ENCODE measurements at places on chromosomes 13 and 19. TPM values are rescaled to one million over a fixed set of nuclear protein-coding genes. Genes with fewer than 3 reads are reported as not detected.

DNA sequence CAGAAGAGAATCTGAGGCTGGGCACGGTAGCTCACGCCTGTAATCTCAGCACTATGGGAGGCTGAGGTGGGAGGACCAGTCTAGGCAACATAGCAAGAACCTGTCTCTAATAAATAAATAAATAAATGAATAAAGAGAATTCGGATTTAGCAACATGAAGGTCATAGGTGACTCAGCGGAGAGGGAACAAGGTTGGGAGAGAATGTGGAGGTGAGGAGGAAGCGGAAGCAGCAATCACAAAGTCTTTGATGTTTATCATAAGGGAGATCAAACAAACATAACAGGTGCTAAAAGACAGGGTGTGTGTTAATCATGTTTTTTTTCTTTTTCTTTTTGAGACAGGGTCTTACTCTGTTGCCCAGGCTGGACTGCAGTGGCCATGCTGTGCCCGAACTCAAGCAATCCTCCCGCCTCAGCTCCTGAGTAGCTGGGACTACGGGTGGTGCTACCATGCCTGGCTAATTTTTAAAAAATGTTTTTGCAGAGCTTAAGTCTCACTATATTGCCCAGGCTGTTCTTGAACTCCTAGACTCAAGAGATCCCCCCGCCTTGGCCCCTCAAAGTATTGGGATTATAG, 16.3 kb downstream of the PBX4 start:
- H3K27me3 ChIP-seq: no peaks in the 10 kb centered on the region
- no peaks in the 10 kb centered on the region for H3K36me3 ChIP-seq
- H3K27ac ChIP-seq: no peak overlapping the region
- H3K4me1 ChIP-seq: peaks cover 4% of the 10 kb centered on the region

Gene CCDC8
- 4.6 TPM for total RNA-seq

DNA sequence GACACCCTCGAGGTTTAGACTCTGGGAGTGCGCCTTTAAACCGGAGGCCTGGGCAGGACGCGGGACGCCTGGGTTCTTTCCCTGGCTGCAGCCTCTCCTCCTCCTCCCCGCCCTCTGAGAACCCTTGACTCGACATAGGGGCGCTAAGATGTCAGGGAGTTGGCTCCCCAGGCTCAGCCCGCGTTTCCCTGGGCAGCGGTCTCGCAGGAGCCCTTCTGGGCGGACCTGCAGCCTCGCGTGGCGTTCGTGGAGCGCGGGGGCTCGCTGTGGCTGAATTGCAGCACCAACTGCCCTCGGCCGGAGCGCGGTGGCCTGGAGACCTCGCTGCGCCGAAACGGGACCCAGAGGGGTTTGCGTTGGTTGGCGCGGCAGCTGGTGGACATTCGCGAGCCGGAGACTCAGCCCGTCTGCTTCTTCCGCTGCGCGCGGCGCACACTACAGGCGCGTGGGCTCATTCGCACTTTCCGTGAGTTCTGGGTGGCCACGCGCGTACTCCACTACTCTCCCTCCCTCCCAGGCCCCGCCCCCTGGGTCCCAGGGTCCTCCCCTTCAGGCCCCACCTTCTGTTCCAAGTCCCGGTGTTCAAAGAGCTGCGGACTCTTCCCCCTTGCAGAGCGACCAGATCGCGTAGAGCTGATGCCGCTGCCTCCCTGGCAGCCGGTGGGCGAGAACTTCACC, 1.3 kb downstream of the ICAM5 start:
- H3K4me1 ChIP-seq: no peaks in the 10 kb centered on the region
- no peak for DNase-seq
- no peak overlapping the region for H3K27ac ChIP-seq

GRCh38 chr13:112809332-112810315, 119.8 kb downstream of the ATP11A start:
- no peak overlapping the region for H3K27ac ChIP-seq
- H3K4me3 ChIP-seq: no peak overlapping the region
- DNase-seq: no peak
- no peaks in the 10 kb centered on the region for H3K27me3 ChIP-seq
- H3K4me1 ChIP-seq: no peaks in the 10 kb centered on the region

DNA sequence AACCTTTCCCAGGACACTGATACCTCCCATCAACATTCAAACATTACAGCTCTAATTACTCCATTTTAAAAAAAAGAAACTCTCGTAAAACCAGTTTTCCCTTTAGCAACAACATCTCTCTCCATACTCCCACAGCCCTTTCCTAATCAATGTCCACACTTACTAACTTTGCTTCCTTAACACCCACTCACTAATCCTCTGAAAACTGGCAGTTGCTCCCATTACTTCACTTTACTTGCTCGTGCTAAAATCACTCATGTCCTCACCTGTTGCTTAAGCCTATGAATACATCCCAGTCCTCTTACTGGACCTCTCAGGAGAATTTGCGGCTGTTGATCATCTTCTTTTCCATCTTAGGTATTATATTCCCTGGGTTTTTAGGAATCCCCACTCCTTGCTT, 44.8 kb downstream of the RBM26 start:
- no peaks in the 10 kb centered on the region for H3K4me1 ChIP-seq
- no peak overlapping the region for H3K4me3 ChIP-seq
- peaks cover 69% of the 10 kb centered on the region for H3K36me3 ChIP-seq

- H3K27me3 ChIP-seq: no peaks in the 10 kb centered on the region
- no peak for DNase-seq
- H3K4me3 ChIP-seq: no peak overlapping the region
- H3K27ac ChIP-seq: no peak overlapping the region
Observed at GRCh38 chr13:77860507-77860981, 58.1 kb downstream of the EDNRB start.

DNA sequence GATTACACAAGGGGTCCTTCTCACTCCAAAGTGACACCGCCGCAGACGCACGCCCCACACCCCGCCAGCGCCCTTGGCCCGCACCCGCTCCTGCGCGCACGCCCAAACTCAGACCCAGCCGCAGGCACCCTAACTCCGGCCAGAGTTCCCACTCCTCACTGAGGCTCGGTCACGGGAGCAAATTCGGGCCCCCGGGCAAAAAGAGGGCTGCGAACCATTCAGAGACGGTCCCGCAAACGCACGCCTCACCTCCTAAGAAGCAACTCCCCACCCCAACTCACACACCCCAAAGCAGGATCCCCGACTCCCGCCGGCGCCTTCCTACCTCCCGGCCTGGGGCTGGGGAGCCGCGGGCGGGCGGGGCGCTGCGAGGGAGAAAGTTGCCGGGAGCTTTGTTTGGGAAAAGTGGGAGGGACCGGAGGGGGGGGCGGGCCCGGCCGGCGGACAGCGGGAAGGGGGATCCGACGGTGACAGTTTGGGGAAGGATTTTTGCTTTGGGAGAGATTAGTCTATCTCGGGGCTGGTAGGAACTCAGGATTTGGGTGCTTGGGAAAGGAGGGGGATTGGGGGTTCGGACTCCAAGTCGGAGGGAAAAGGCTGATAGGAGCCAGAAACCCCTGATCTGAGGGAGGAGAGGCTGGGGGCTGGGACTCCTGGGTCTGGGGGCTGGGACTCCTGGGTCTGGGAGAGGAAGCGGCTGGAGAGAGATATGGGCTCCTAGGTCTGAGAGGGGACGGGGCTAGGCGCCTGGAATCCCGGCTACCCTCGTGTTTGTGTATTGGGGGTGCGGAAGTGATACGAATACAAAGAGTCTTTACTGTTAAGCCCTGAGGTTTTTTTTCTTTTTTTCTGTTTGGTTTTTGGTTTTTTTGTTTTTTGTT, at the start of gene TEAD2:
TSS of gene TEAD2 (minus strand) at position 369 of the 881 bp plus-strand sequence. CDS start 2,341 bp downstream, outside the sequence.
- no peaks in the 10 kb centered on the region for H3K36me3 ChIP-seq
- DNase-seq: peak; percentile 69
- H3K27ac ChIP-seq: peak within 1 kb of the TSS; percentile 97

DNA sequence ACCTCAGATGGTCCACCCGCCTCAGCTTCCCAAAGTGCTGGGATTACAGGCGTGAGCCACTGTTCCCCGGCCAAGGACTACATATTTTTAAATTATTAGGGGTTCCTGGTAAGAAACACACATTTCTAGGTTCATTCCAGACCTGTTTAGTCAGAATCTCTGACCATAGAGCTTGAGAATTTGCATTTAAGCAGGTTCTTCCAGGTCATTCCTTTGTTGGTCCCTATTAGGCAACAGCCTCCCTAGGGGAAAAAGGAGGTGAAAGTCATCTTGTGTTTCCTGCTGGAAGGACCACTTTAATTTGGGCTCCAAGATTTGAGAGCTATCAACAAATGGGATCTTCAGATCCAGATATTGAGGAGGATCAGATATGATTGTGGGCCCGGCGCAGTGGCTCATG, 16.3 kb downstream of the S1PR2 start:
- no peak overlapping the region for H3K27ac ChIP-seq
- peaks cover 26% of the 10 kb centered on the region for H3K36me3 ChIP-seq
- H3K27me3 ChIP-seq: no peaks in the 10 kb centered on the region
- H3K4me1 ChIP-seq: no peaks in the 10 kb centered on the region
- DNase-seq: no peak

GRCh38 chr13:87168390-87168789, 502.8 kb upstream of the SLITRK5 start:
- no peak for DNase-seq
- H3K27me3 ChIP-seq: no peaks in the 10 kb centered on the region

Gene GAS6
- total RNA-seq: 697 TPM

Gene CEACAM6
- total RNA-seq: not detected

Gene LRP3
- 39.0 TPM for total RNA-seq

DNA sequence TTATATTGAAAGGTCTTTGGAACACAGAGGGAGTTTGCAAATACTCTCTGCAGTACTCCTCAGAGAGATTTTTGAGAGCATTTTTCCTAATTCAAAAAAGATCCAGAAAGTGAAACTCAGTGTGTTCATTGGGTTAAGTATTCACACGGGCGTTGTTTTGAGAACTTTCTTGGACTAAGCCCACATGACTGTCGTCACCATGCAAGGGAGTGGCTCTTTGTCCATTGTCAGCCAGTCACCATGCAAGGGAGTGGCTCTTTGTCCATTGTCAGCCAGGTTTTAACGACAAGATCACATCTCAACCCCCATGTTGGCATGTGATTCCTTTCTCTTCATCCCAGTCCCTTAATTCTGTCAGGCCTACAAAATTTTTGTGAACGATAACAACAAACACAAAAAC, 81.2 kb upstream of the STK24 start:
- H3K27ac ChIP-seq: no peak overlapping the region
- no peaks in the 10 kb centered on the region for H3K36me3 ChIP-seq
- no peak overlapping the region for H3K4me3 ChIP-seq
- no peak for DNase-seq

DNA sequence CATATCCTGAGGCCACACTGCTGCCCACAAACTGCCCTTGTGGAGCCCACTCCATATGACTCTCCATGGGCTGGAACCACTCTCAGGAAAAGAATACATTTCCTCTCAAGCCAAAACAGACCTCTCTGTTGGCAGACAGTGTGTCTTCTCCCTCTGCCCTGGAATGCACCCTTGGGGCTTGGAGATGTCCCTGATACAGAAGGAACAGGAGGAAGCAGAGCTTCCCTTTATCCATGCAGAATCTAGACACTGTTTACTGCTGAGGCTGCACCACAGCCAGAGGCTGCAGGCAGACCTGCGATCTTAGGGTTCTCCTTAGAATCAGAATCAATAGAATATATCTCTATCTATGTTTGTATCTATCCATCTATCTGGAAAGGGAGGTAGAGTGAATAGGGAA, 26.8 kb upstream of the CYP4F8 start:
- peaks cover 14% of the 10 kb centered on the region for H3K27me3 ChIP-seq
- H3K36me3 ChIP-seq: no peaks in the 10 kb centered on the region
- H3K27ac ChIP-seq: no peak overlapping the region
- no peak overlapping the region for H3K4me3 ChIP-seq
- no peak for DNase-seq
- no peaks in the 10 kb centered on the region for H3K4me1 ChIP-seq

GRCh38 chr19:31759359-31759758, 410.1 kb upstream of the TSHZ3 start:
- no peaks in the 10 kb centered on the region for H3K36me3 ChIP-seq
- H3K27ac ChIP-seq: no peak overlapping the region
- H3K27me3 ChIP-seq: no peaks in the 10 kb centered on the region
- no peaks in the 10 kb centered on the region for H3K4me1 ChIP-seq

GRCh38 chr13:82298106-82298505, 1584.2 kb downstream of the SLITRK1 start:
- H3K27ac ChIP-seq: no peak overlapping the region
- H3K36me3 ChIP-seq: no peaks in the 10 kb centered on the region
- no peaks in the 10 kb centered on the region for H3K27me3 ChIP-seq

DNA sequence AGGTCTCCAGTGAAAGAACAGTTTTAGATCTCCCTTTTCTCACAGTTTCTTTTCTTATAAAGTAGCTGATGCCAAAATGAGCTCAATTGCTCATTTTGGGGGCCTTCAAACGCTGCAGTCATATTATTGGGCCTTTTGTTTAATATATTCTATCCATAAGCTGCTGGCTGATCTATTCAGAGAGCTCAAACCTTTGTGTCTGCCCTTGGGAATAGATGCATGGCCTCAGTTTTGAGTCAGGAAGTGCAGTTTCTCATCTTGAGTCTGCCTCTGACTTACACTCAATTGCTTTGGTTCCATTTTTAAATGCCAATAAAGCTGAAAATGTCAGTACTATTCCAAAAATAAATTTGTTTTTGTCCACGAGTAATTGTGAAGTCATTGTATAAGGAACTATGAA, 468.9 kb downstream of the KLF12 start:
- H3K4me3 ChIP-seq: no peak overlapping the region
- peaks cover 6% of the 10 kb centered on the region for H3K4me1 ChIP-seq
- no peak for DNase-seq
- no peak overlapping the region for H3K27ac ChIP-seq
- no peaks in the 10 kb centered on the region for H3K27me3 ChIP-seq

DNA sequence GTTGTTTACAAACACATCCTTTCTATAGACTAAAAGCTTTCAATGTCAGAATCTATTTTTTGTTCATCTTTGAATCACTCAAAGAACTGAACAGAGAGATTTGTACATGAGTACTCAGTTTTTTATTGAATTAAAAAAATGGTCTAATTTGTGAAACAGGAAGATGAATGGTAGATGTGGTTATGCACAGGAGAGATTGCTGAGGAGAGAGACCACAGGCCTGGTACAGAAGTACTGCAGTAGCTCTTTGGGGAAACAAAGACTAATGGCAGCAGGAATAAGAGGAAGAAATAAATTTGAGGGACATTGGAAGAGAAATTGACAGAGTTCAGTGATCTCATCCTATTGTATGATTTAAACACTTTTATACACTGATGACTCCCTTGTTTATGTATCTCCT, 222.0 kb upstream of the ARGLU1 start:
- no peak overlapping the region for H3K27ac ChIP-seq
- H3K4me3 ChIP-seq: no peak overlapping the region
- no peaks in the 10 kb centered on the region for H3K36me3 ChIP-seq
- no peaks in the 10 kb centered on the region for H3K27me3 ChIP-seq
- DNase-seq: no peak

All from tibial nerve (tissue), 4 donors.